SIG-M5 (cell line): ENCODE measurements at places on chromosomes 2 and 18.

- no peak for DNase-seq
Measured at GRCh38 chr18:9637036-9637767, 22.8 kb upstream of the PPP4R1 start.

GRCh38 chr2:182447863-182448262 lies 21.0 kb upstream of the PDE1A start:
- no peak for DNase-seq

DNA sequence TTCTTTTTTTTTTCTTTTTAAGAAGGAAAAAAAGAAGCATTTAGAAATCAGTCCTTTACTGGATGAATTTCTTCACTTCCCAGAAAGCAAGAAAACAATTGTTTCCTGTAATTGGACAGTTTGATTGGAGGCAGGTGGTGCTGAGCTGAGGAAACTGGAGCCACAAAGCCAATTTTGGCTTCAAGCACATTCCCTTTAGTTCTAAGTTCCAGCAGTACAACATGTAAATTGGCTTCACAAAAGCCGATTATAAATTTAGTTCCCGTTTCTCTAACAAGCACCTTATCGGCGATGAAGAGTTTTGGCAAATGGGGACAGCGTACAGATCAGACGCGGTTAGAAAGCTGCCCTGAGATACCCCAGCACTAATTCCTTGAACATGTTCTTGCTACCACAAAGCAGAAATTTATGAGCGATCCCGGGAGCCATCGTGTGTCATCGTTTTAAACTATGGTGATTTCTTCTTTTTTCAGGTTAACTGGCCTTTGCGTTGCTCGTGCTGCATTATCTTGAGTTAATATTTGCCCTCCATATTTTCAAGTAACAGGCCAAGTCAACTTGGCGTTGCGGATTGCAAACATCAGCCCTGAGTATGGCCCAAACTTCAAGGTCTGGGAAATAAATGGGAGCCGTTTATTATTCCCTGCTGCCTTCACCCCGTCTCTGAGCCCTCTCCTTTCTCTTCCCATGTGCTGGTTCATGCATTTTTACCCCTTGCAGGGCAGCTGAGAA lies 190.4 kb upstream of the ID2 start:
- DNase-seq: no peak

DNA sequence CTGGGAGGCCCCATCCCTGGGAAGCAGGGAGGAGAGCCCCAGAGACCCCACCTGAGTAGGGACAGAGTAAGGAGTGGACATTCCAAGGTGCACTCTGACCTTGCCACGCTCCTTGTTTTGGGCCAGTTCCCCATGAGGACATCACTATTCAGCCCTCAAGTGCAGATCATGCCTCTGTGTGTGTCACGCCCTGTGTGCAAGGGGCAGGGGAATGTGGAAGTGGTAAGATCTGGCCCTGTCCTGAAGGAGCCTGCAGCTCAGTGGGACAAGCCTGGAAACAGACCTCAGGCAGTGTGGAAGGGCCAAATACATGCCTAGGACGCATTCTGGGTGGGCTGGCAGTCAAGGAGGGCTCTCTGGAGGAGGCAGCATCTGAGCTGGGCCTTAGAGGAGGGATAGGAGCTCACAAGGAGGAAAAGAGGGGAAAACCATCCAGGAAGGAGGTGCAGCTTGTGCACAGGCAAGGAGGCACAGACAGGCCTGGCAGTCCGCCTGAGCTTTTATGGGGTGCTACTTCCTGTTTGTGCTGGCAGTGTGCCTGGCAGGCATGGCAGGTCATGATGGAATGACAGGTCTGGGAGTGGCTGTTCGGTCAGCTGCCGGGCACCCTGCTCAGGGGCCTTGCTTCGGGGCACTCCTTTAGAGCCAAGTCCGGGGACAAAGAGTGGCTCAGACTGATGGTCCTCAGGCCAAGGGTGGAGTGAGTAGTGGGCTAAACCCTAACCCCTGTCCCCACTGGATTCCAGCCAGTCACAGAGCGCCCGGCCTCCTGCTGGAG lies 3.3 kb downstream of the KLHL30 start:
- no peak for DNase-seq

DNA sequence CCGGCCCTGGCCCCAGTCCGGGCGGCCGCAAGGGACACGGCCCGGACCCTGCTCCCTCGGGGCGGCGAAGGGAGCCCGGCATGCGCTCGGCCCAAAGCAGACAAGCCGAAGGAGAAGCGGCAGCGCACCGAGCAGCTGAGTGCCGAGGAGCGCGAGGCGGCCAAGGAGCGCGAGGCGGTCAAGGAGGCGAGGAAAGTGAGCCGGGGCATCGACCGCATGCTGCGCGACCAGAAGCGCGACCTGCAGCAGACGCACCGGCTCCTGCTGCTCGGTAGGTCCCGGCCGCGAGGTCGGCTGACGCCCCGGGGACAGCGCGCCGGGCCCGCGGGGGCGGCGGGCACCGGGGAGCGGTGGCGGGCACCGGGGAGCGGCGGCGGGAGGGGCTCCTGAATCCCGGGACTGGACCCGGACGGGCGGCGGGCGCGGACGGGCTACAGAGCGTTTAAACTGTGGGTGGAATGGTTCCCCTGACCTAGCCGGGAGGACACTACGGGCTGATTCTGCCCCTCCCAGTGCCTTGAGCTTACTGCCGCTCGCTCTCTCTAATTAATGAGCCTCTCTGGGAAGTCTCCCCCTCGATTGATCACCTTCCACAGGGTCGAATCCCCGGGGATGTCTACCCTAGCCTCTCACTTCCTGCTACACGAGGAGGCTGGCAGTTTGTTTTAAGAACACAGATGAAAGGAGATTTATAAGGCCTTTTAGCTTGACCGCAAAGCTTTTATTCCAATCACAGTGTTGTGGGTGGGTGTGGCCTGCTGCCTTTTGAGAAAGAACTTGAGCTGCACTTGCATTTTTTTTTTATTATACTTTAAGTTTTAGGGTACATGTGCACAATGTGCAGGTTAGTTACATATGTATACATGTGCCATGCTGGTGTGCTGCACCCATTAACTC lies 853 bp downstream of the GNAL start:
- DNase-seq: no peak

GRCh38 chr2:88874063-88874657 lies 182.7 kb downstream of the RPIA start:
- DNase-seq: no peak

DNA sequence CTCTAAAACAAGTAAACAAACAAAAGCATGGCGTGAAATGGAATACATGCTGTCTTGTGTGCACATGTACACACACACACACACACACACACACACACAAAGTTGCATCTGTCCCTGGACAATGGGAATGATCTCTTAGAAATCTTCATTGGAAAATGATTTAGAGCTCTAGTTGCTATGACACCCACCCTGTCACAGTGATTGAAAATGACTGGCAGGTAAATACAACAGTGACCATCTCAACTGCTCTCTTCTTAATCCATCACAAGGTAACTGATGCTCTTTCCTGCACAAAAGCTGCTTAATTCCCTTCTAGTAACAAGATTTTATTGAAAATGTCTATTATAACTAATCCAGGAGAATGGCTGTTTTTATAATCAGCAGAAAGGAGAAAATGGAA lies 1011.7 kb upstream of the GYPC start:
- no peak for DNase-seq

DNA sequence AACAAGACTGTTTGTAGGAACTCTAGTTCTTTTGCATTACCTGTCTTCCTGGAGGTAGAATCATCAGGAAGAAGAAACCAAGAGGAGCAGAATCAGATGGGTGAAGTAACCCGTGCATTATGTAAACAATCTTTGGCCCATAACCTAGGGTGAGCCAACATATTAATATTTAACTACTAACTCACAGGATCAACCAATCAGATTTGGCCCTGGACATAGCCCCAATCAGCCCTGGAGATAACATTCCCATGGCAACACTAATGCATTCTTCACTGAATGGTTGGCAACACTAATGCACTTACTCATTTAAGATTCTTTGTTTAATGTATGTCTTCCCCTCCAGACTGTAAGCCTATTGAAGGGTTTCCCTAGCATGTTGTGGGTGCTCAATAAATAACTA lies 72.0 kb upstream of the CTAGE1 start:
- DNase-seq: no peak

DNA sequence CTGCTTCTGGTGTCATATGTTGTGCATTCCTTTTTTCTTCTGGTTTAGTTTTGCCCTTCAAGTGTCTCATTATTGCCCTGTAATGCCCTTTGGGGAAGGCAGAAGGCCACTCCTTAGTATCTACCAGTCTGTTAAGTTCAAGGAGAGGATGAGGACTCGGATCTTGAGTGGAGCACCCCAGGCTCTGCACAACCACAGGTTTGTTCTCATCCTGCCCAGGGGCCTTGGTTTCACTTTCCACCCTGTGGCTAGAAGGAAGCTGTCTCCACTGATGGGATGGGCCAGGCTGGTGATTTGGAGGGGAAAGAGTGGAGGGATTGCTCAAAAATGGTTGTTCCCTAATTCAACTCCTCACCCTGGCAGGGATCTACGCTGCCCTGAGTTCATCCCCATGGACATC lies 30.2 kb upstream of the RAB11FIP5 start:
- DNase-seq: no peak

GRCh38 chr2:120103723-120104467 lies 91.0 kb downstream of the EPB41L5 start:
- no peak for DNase-seq

- DNase-seq: no peak
Measured at GRCh38 chr2:120760446-120761135, 24.9 kb downstream of the GLI2 start.

GRCh38 chr2:13121096-13121495 lies 404.4 kb downstream of the TRIB2 start:
- no peak for DNase-seq
